ENCODE measurements at places on chromosomes 2 and 18.

GRCh38 chr18:57437766-57438671 is 2.8 kb downstream of the ONECUT2 start:
- DNase-seq = peak; percentile 82

- no peak for DNase-seq
These were observed 32.1 kb upstream of the PTMA start for GRCh38 chr2:231676243-231676642.

- no peak for DNase-seq
These were observed 51.0 kb upstream of the CYP26B1 start for GRCh38 chr2:72198532-72199241.

DNA sequence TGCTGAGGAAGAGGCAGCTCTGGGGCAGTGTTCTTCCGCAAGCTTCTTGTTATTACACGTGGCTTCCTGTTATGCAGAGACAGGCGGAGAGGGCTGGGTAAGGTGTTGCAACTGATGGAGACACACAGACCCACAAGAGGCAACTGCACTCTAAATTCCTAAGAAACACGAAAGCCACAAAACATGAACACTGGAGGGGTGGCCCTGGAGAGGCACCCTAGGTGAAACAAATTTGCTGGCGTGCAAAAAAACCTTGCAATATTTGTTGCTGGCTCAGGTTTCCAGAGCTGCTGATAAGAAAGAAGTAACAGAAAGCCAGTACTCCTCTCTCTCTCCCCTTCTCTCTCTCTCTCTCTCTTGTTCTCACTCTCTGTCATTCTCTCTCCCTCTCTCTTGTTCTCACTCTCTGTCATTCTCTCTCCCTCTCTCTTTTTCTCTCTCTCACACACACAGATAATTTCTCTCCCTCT is 31.8 kb downstream of the ARHGAP25 start:
- DNase-seq = peak; percentile 81

GRCh38 chr2:149184991-149185390 is 145.4 kb upstream of the LYPD6 start:
- DNase-seq = no peak

GRCh38 chr2:145408980-145409379 is 889.1 kb upstream of the ZEB2 start:
- DNase-seq = no peak

- no peak for DNase-seq
These were observed 58.0 kb downstream of the FHOD3 start for GRCh38 chr18:36355511-36355910.

GRCh38 chr2:166372046-166372445 is 3.7 kb downstream of the SCN9A start:
- DNase-seq = no peak

GRCh38 chr2:231606941-231607340 is 14.3 kb downstream of the TEX44 start:
- no peak for DNase-seq

DNA sequence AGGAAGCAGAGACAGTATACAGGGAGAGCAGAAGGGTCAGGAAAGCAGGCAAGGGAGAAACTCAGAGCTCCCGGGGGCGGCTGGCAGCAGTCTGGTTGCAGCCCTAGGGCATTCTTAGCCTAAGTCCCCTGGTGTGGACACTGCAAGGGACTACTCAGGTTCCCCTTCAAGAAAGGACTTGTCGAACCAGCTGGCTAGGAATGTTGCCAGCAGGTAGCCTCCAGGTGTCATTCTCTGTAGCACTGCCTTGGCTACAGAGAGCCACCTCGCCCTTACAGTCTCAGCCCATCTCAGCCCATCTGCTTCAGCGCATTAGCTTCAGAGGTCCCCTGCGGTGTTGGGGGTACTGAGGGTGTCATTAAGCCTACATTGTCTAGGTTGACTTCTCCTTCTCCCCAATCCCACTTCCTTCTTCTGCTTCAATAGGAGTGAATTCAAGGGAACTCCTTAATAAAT is 11.3 kb upstream of the TMSB10 start:
- DNase-seq = no peak

- no peak for DNase-seq
These were observed 183.0 kb upstream of the CYP26B1 start for GRCh38 chr2:72330652-72331051.

GRCh38 chr2:101972621-101973434 is 18.9 kb upstream of the IL1R2 start:
- peak; percentile 12 for DNase-seq

GRCh38 chr2:74762789-74763188 is 71.1 kb upstream of the HK2 start:
- no peak for DNase-seq

DNA sequence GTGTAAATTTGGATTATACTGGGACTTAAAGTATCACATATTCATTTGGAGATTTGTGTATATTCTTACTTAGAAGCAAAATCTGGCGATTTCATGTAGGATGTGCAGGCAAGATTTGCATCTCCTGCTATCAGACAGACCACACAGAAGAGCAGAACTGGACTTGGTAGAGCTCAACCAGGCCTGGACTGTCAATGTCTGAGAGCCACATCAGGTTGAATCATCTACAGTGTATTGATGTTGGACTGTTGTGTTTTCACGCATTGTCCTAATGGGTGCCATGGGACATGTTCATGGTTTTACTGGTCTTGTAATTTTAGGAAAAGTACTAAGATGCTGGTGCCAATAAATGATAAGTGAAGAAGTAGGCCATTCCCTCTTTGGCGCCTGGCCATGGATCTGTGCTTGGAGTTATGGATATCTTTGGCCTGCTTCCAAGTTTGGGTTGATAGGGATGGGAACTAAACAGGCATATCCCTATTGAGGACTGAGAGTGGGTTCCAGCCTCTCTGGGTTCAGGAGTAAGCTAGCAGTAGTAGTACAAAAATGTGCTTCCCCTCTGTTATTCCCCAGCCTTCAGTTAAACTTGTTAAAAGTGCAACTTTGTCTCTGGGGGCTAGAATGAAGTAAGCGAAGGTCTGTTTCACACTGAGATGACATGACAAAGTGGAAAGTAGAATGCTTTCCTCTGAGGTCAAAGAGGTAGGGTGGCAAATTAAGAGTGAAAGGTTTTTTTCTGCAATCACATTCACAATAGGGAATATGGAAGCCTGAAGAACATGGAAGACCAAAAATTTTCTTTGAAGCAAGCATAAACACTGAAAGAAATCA is 49.2 kb upstream of the NEMP2 start:
- no peak for DNase-seq

GRCh38 chr2:6080932-6081753 is 389.0 kb downstream of the SOX11 start:
- DNase-seq = no peak

GRCh38 chr2:64015391-64015790 is 3.8 kb downstream of the VPS54 start:
- DNase-seq = no peak

DNA sequence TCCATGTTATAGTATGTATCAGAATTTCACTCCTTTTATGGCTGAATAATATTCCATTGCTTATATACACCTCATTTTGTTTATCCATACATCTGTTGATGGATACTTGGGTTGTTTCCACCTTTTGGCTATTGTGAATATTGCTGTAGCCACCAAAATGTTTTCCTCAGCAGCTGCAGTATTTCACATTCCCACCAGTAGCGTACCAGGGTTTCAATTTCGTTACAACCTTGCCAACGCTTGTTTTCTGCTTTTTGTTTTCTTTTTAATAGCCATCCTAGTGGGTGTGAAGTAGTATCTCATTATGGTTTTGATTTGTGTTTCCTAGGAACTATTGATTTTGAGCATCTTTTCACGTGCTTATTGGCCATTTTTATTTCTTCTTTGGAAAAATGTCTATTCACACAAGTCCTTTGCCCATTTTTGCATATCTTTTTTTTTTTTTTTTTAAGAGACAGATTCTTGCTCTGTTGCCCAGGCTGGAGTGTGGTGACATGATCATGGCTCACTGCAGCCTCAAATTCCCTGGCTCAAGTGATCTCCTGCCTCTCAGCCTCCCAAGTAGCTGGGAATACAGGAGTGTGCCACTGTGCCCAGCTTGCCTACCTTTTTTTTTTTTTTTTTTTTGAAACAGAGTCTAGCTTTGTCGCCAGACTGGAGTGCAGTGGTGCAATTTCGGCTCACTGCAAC is 14.2 kb downstream of the UBXN2A start:
- no peak for DNase-seq

DNA sequence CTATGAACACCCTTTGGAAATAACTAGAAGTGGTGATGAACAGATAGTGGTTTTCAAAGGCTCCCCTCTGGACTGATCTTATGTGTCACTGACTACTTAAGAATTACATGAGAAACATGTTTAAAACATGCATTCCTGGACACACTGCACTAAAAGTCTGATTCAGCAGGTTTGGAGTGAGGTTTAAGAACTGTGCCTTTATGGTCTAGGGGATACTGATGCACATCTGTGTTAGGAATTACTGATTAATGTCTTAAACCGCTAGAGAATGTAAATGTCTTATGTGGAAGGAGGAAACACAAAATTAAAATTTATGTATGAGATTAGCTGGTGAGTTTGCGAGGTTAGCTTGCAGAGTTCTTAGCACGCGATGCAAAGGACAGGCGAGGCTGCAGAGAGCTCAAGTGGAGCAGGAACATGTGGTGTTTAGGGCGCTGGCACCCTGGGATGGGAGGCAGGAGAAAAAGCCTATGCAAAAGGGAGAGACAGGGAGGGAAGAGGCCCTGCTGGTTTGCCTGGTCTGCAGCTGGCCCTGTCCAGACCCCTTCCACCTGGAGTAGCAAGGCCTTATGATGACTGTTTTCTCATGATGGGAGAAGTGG is 11.7 kb downstream of the SH3YL1 start:
- no peak for DNase-seq

DNA sequence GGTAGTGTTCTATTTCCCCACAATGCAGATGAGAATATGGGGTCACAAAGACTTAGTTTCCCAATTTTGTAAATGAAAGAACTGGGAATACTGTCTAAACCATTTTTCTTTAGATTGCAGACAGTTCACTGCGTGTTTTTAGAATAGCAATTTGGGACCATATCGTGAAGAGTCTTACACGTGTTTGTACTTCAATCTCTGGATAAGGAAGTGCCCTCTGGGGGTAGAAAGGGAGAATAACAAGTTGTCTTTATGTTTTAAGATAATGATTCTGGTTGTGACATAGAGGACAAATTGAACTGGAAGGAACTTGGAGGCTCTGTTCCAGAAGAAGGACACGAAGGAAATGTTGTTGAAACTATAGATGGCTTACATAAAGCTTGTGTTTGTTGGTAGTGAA is 457.7 kb downstream of the CBLN2 start:
- no peak for DNase-seq

DNA sequence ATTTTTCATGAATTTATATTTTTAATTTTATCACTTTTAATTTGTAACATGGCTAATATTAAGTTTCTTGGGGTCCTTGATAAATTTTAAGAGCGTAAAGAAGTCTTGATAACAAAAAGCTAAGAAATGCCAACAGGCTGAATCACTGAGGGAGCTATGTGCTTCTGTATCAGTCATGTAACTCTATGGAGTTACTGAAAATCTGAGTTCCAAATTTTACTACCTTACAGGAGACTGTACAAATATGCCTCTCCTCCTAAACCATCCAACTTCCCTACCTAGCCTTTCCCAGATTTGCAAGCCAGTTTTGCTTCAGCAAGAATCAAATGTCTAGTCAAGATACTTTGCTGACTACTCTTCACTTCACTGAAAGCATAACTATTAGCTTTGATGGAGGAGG is 35.7 kb downstream of the FEZ2 start:
- no peak for DNase-seq

GRCh38 chr2:43186679-43187374 is 39.6 kb downstream of the ZFP36L2 start:
- no peak for DNase-seq

DNA sequence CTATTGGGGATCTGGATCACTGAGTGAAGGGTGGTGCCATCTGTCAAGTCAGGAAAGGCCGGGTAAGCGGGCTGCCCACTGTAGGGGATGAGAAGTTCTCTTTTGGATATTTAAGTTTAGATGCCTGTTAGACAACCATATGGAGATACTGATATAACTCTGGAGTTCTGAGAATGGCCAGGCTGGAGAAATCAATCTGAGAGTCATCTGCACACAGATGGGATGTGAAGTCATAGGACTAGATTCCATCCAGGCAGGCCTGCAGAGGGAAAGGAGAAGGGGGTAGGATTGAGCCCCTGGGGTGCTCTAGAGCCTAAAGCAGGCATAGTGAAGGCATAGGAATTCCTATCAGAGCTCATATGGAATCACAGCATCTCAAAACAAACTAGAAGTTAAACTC is 30.1 kb downstream of the SPRED2 start:
- no peak for DNase-seq

DNA sequence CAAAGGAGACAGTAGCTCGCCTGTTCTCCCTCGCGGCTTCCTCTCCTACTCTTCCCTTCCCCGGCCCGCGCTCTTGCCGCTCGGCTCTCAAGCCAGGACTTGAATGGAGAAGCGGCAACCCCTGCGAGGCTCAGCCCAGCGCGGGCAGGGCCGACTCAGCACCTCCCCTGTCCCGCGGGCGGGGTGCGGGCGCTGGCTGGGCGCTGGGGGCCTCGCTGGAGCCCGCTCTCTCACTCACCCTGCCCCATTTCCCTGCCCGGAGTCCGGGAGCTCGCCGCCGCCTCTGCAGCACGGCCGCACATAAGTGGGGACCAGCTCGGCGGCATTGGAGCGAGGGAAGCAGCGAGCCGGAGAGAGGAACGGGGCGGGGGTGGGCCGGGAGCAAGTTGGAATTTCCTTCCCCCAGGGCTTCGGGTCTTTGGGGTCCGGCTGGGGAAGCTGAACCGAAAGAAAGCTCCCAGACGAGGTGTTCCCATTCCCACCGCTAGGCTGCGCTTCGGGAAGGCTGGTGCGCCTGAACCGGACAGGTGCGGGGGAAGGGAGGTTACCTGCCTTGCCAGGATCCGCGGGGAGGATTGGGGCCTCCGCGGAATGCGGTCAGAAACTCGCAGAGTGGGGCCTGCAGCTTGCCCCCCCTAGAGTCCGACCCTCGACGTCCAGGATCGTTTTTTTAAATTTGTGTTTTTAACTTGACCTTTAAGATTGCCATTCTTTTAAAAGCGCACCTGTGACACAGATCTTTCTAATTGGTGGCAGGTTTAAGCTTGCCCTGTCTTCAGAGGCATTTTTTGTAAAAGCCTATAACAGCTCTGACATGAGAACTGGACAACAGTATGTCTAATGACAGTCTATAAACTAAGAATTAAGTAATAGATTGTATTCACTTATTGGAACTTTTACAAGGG is at the start of gene COBLL1:
Gene COBLL1, minus strand, starts transcription at position 105 of the 905 bp plus-strand sequence. CDS start 627 bp downstream, outside the sequence.
- DNase-seq = peak; percentile 43

All from activated CD4-positive, alpha-beta memory T cell treated with anti-CD3 and anti-CD28 coated beads for 36 hours (primary cell).